ENCODE measurements at places on chromosomes 11 and 22.

DNA sequence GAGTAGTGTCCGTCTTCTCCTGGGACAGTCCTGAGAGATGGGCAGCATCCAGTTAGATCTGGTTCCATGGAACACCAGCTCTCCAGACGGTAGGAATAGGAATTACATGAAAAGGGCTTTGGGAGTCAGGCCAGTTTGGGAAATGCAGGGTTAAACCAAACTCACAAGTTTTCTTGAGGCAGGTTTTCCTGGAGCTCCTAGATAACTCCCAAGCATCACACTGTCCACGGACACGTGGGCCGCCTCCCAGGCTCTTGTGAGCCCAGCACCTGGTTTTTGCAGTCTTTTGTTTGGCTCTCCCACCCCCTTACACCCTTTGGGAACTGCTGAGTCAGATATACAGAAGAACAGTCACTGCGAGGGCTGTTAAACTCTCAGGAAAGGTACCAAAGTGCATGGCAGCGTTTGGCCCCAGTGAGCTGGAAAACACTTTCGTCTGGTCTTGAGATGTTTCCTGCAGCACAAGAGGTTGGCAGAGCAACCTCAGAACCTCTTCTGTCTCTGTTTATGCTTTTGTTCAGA, 90.0 kb downstream of the BCR start:
- no peak for DNase-seq

DNA sequence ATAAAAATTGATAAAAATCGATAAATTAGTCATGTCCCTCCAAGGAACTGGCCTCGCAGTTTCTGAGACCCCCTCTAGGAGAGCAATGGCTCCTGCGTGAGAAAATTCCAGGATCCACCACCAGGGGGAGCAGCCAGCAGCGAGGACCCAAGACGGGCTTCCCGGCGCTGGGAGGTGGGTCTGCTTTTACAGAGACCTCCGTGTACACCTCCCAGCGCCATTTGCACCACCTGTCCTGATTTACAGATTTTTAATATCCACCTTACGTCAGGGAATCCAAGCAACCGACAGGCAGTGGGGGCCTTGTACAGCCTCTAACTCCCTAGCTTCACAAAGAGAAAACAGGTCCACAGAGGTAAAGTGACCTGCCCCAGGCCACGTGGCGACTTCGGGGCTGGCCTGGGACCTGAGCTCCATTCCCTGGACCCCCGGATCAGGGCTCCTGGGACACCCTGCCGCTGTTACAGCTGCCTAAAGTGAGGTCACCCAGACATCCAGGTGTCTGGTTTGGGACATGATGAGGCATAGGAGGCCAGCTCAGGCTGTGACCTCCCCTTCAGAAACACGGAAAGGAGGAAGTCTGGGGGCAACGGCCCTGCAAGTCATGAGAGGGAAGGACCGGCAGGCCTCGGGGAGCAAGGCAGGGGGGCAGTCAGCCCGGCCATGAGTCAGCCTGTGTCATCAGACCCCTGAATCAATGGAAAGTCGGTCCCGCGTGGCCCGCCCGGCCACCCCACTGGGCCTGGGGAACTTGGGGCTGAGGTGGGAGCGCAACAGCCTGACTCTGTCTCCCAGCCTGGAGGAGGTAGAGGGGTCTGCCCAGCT, 3.5 kb downstream of the OSM start:
- DNase-seq = peak; percentile 2

GRCh38 chr11:75214411-75214821, 26.2 kb upstream of the TPBGL start:
- DNase-seq = no peak

DNA sequence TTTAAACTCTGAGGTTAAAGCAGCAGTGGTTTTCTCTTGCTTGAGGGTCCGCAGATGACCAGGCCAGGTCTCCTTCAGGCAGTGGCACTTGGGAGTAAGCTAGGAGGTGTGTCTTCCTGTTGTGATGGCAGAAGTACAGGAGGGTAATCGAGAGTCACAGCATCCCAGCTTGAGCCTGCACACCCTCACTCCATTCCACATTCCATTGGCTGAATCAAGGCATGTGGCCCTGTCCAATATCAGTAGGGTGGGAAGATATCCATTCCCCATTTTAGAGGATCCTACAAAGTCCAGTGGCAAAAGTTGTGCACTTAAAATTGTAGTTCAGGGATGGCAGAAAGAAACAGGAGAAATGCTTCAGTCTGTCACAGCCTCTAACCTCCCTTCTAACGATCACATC, 23.3 kb downstream of the OSBP2 start:
- DNase-seq = no peak

DNA sequence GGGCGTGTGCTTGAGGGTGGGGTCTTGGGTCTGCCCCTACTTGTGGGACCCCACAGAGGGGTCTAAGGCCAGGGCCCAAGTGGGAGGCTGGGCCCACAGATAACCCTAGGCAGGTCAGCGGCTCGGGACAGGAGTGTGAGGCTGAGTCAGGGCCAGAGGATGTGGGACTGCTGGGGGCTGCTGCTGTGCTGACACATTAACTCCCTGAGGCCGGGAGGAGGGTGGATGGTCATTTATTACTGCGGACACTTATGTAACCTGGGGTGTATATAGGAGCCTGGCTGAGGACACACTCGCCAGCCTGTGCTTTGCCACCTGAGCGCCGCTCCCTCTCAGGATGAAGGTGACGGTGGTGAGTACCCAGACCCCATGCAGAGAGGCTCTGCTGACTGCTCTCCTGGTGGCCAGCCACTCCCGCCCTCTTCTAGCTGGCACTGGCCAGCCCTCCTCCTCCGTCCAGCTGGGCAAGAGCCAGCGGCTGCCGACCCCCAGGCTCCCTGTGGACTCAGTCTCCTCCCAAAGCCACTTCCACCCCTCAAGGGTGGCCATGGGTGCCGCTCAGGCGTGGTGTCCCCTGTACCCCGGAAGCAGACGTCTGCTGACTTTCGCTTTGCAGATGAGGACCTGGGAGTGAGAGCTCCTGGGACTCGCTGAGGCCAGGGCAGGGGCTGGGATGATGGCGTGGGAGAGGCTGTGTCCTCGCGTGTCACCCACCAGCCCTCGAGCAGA, at the start of gene MIOX:
MIOX (plus strand) TSS at position 299 of the 729 bp plus-strand sequence; CDS start at position 338, 39 bp downstream.
- no peak for DNase-seq

DNA sequence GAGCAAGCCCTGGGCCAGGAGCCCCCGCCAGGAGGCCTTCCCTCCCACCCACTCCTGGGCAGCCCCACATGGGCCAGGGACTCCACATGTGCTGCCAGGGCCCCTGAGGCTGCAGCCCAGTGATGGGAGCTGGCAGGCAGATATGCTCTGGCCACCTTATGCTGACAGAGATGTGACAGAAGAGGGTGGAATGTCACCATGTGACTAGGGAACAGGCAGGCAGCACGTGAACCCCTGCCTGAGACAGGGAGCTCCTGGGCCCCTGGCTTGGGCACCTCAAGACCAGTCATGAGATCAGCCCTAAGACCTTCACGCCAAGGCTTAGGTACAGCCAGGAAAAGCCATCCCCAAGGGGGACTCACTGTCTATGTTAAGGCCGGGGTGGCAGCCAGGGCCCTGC, 9.1 kb downstream of the PRODH start:
- DNase-seq = no peak

DNA sequence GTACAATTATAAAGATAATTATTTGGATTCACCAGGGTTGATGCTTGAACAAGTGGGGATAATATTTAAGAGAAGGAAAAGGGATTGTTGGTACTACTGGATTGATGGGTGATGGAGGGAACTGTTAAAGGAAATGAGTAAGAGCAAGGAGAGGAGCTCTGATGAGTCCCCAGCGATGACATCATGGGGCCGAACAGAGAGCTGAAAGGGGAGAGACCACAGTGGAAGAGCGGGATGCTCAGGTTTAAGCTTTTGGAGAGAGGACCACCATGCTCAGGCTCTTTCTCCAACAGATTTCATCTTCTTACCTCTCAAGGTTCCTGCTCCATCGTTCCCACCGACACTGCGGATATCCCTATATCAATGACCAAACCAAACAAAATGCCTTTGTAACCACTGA, 568.7 kb downstream of the ETS1 start:
- no peak for DNase-seq

DNA sequence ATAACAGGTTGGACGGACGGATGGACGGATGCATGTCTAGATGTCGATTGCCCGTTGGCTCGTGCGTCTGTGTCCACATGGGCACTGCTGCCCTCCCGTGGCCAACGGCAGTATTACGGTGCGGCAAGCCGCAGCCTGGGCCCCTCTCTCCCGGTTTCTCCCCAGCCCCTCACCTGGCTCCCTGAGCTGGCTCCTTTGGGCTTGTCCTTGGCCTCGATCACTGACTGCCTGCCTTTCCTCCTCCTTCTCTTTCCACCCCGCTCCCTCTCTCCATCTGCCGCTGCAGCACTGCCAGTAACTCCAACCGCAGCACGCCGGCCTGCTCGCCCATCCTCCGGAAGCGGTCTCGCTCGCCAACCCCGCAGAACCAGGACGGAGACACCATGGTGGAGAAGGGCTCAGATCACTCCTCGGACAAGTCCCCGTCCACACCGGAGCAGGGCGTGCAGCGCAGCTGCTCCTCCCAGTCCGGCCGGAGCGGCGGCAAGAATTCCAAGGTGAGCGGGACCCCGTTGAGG, 77.3 kb downstream of the SCN3B start:
- DNase-seq = no peak

GRCh38 chr22:47371263-47372090, 609.0 kb downstream of the TBC1D22A start:
- DNase-seq = no peak

DNA sequence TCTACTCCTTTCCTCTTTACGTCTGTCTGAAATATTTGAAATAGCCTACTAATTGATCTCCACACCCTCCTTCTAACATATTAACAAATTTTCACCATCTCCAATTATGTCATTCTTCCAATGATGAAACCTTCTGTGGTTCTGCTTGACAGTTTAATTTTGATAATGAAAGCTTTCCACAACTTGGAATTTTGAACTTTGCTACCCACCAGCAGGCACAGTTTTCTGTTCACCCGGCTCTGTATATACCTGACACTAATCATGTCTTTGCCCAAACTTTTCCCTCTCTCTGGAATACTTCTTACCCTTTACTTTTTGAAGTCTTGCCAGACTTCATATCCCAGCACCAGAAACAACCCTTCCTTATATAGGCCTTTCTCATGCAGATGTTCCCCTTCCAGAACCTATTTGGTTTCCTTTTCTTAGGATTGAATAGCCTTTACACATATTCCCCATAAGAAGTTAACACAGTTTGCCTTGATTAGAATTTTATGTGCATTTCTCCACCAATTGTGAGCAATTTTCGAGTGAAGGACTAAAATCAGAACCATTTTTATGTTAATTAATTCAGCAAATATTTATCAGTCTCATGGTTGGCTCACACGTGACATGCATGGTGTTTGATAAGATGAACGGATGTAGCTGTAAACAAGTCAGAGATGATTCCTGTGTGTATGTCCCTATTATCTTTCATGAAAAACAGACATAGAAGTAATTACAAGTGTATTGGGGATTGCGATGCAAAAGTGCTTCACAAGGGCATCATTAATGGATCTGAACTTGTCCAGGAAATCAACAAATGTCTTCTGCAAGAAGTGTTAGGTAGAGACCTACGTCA, 173.4 kb downstream of the ARHGAP42 start:
- no peak for DNase-seq

DNA sequence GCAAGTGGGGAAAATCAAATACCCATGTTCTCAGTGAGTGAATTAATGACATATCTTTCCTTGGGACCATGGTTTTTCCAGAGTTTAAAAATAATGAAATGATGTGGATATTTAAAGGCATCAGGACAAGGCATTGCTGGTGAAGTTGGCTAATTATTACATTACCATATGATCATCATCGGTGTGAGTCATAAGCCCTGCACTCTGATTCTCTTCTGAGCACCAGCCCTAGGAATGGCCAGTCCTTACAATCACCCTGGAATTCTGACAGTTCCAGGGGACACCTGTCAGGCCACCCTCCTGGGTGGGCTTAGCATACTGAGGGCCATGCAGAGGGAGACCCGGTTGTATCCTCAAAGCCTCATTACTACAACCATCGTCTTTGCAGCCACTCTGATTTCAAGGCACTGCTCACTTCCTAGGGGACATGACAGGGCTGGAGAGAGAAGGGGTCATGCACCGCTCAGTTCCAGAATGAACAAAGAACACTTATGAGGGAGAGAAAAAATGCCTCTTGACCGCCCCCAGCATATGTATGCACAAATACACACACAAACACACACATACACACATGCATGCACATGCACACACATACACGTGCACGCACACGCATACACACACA, 365.0 kb downstream of the MIAT start:
- no peak for DNase-seq

DNA sequence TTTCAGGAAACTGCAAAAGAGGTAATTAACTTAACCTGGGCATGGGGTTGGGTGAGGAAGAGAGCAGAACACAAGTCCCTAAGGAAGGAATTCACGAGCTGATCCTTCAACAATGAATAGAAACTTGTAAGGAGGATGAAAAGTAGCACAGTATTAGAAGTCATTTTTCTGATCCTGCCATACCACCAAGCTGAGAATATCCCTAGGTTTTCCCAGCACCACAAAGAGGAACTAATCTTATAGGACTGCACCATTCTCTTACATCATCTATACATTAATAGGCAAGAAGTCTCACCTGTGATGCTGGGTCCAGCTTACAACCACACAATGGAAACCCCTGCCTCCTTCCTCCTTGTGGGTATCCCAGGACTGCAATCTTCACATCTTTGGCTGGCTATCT, at the start of gene OR52I1:
OR52I1 (plus strand) TSS at position 301 of the 400 bp plus-strand sequence; CDS start at position 301, 0 bp downstream.
- DNase-seq = no peak
